ENCODE measurements at places on chromosomes 1 and 21.
A peak's percentile ranks its signal among the peaks of the same experiment; 100 is the strongest.

DNA sequence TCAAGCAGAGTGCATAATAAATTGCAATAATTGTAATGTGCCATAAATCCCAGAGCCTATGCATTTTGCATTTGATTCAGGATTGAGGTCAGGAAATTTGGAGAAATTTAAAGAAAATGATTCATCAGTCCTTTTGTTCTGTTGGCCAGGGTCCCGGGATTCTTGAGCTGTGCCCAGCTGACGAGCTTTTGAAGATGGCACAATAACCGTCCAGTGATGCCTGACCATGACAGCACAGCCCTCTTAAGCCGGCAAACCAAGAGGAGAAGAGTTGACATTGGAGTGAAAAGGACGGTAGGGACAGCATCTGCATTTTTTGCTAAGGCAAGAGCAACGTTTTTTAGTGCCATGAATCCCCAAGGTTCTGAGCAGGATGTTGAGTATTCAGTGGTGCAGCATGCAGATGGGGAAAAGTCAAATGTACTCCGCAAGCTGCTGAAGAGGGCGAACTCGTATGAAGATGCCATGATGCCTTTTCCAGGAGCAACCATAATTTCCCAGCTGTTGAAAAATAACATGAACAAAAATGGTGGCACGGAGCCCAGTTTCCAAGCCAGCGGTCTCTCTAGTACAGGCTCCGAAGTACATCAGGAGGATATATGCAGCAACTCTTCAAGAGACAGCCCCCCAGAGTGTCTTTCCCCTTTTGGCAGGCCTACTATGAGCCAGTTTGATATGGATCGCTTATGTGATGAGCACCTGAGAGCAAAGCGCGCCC is 8.7 kb downstream of the PROX1 start:
- DNase-seq, result peak; percentile 13

GRCh38 chr21:34815831-34816705 is 147.3 kb downstream of the CLIC6 start:
- DNase-seq, result no peak

- DNase-seq, result no peak
Observed at GRCh38 chr21:37164742-37165141, 91.7 kb downstream of the TTC3 start.

- no peak for DNase-seq
Observed at GRCh38 chr1:148383966-148384365, 99.1 kb downstream of the PPIAL4G start.

DNA sequence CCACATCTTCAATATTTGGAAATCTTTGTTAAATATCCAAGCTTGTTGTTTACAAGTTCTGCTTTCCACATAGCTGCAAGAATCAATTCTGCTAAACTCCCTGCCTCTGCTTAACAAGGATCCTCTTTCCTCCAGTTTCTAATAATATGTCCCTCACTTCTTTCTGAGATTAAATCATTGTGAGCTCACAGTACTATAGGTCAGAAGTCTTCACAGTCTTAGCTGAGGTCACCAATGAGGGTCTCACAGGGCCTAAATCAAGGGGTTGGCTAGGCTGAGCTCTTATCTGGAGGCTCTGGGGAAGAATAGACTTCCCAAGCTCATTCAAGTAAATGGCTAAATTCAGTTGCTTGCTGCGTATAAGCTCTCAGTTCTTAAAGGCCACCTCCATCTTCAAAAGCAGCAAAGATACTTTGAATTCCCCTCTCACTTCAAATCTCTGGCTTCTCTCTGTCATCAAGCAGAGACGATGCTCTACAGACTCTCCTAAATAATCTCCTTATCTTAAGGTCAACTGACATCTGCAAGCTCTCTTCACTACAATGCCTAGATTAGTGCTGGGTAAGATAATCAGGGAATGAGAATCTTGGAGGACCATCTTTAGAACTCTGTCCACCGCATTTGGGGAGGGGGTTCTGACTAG is 175.3 kb downstream of the PLPPR4 start:
- DNase-seq, result no peak

- DNase-seq, result no peak
Observed at GRCh38 chr1:27109103-27109822, 45.7 kb downstream of the SLC9A1 start.

All from cardiac fibroblast (primary cell).